Ascending aorta (tissue), 2 donors: ENCODE measurements at places on chromosomes 4 and X.

DNA sequence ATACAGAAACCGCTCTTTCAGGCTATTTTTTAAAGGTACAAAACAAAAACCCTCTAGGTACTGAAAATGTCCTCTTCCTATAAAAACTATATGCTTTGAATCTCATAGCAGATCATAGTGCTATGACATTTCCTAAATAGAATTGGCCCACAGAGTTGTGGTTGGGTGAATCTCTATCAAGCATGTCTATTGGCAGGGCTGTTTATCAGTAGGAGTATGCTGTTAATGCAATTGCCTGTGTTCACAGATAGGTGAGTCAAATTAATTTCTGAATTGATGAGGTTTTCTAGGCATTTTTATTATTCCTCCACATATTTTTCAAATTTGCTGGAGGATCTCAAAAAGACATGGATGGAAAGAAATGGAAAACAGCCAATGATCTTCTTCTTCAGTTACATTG lies 73.9 kb downstream of the QRFPR start:
- no peak for DNase-seq

- DNase-seq: no peak
These were observed 29.7 kb downstream of the CPLX1 start for GRCh38 chr4:796206-796605.

GRCh38 chr4:185839194-185839712 lies 27.3 kb upstream of the SORBS2 start:
- no peak for DNase-seq

DNA sequence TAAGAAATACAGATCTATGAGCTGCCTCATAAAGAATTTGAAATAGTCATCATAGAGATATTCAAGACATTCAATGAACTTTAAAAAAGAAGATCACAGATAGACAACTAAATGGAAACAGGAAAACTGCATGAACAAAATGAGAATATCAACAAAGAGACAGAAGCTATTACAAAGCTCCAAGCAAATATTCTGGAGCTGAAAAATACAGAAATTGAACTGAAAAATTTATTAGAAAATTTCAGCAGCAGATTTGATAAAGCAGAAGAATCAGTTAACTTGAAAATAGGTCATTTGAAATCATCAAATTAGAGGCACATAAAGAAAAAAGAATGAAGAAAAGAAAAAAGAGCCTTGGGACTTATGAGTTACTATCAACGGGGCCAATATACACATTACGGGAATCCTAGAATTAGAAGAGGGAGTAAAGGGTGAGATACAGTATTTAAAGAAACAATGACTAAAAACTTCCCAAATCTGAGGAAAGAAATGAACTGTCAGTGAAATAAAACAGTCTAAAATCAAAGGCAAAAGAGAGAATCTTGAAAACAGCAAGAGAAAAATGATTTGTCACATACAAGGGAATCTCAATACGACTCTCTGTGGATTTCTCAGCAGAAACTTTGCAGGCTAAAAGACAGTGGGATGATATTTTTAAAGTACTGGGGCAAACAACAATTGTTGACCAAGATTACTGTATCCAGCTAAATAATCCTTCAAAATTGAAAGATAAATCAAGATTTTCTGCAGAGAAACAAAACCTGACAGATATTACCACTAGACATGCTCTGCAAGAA lies 641.6 kb downstream of the ANKRD50 start:
- no peak for DNase-seq

GRCh38 chr4:147340591-147341120 lies 140.2 kb upstream of the EDNRA start:
- DNase-seq: no peak

GRCh38 chr4:153745651-153746050 lies 14.2 kb downstream of the RNF175 start:
- DNase-seq: no peak

GRCh38 chr4:130090427-130090826 lies 994.5 kb downstream of the C4orf33 start:
- no peak for DNase-seq

GRCh38 chrX:44225667-44226066 lies 117.8 kb downstream of the EFHC2 start:
- DNase-seq: no peak

DNA sequence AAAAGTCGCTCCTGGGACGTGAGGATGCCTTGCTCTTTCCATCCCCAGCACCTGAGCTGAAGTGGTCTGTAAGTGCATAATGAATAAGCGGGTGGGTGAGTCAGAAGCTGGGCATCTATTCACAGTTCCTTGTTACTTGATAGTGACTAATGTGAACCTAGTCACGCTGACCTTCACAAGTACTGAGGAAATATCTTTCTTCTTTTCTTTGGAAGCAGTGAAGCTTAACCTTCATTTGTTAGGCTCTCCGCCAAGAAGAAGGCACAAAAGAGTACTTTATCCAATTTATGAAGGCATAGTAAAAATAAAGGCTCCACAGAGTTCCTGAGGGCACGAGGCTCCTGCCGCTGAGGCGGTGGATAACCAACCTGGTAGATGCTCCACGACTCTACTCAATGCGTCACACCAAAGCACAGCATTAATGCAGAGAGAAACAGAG lies 475.7 kb upstream of the SLIT2 start:
- no peak for DNase-seq

DNA sequence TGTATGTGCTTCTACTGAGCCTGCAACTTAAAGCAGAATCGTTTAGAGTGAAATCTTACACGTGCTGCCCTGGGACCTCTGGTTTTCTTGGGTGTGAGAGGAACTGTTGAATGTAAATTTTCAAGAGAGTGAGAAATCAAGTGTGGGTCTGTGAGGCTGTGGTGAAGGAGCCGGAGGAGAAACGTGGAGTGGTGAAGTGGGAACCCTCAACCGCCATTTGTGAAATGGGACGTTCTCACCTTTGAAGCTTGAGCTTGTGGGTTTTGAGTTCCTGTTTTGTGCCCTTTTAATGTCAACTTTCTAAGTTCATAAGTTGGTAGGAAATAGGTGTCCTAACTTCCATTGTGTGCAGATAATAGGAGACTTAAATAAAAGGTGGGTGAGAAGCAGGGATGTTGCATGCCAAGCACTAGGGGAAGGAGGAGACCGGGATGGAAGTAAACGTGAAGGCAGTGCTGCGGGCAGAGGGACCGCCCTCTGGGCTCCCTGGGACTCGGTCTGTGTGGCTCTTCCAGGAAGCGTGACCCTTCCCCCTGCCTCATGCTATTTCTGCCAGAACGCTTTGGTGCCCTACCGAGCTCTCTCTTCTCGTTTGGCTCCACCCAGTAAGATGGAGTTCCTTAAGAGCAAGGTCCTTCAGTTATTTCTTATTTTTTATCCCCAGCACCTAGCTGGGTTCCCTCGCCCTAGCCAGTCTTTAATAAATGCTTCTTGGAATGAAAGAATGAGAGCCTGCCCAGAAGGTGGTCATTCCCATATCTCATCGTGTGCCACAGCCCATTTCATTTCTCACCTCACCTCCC lies 56.0 kb downstream of the TMEM131L start:
- DNase-seq: no peak

- no peak for DNase-seq
These were observed 47.3 kb upstream of the FAM9A start for GRCh38 chrX:8848441-8848840.

- DNase-seq: no peak
These were observed 111.0 kb downstream of the ASB9 start for GRCh38 chrX:15158736-15159406.

- DNase-seq: peak; percentile 95
These were observed 10.5 kb downstream of the PTTG2 start for GRCh38 chr4:37970702-37971101.

- DNase-seq: no peak
These were observed 9.3 kb downstream of the FGFBP2 start for GRCh38 chr4:15953625-15954024.

GRCh38 chr4:86961605-86962295 lies 26.9 kb downstream of the AFF1 start:
- no peak for DNase-seq

DNA sequence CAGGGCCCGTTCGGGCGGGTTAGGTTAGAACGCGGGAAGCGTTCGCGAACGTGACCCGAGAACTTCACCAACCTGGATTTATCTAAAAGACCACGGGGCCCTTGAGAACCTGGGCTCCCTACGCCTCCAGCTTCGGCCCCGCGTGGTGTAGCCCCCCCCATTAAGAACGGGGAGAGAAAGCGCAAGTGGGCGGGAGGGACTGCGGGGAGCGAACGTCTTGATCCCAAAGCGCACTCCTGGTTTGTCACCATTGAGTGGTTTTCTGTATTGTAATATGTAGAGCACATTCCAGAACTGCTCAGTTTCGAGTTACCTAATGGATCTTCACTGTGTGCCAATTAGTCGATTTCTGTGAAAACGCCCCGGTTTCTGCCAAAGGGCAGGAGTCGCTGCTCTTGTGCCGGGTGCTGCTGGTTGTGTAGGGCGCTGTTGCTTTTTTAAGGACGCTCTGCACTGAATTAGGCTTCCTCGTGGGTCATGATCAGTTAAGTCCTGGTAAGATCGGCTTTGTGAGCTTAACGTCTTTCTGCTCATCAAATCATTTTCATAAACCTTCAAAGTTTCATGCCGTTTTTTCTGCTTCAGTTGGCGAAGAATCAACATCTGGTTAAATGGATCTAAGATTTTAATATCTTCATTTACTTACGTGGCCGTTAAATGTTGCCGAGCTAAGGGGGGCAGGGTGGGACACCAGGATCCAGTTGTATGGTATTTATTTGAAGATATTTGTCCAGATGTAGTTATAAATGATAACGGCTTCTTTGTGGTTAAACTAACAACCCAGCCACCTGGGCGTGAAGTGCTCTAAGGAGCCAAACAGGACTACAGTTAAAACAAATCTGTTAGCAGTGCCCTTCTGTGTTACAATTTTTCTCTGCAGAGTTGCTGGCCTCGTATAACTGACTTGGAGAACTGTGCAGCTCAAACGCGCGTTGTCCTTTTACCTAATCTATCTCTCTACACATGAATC lies 809 bp downstream of the MND1 start:
- peak; percentile 73 for DNase-seq

GRCh38 chr4:93764639-93765246 lies 63.8 kb upstream of the ATOH1 start:
- DNase-seq: no peak

DNA sequence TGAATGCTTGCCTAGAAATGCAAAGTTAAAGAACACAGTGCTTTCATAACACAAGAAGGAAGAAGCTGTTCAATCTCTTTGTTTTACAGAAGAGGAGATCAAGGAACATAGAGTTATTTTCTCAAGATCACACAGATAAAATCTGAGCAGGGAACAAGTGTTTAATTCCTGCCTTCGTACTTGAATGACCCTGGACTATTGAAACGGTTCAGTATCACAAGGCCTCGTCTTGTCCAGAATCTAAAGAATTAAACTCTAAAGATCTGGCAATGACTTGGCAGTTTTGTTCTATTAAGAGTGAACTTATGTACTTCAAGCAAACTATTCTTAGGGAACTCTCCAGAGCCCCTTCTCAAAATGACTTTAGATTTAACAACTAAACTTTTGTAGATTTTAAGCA lies 97.7 kb downstream of the ANXA5 start:
- no peak for DNase-seq

DNA sequence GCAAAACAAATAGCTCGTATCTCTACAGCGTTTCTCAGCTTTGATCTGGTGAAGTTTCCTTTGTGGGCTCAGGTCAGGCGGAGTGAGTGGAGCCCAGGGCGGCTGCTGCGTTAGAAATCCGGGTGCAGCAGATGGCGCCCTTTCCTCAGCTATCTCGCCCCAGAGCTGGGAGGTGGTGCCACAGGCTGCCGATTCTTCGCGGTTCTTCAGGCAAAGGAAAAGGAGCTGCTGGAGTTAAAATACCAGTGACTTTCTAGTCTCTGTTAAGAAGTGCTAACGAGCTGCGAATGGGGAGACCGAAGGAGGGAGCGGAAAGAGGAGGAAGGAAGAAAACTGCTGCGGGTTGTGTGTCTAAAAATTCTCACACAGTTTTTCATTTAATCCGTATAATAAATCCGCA lies 114.6 kb downstream of the CPE start:
- no peak for DNase-seq

DNA sequence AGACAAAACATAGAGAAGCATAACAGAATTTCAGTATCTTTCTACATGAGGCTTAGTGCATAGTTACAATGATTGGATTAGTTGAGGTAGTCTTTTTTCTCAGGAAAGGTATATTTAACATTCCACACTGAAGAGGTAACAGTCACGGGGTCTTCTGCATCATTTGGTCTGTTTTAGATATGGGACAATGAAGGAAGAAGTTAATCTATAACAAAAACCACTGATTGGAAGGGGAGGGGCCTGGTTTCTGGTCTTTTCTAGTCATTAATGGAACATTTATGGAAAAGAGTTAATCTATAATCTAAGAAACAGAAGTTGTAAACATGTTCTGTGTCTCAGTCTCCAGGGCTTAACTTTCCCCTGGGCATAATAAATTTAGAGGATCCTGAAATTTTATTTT lies 37.3 kb upstream of the HPSE start:
- DNase-seq: no peak

DNA sequence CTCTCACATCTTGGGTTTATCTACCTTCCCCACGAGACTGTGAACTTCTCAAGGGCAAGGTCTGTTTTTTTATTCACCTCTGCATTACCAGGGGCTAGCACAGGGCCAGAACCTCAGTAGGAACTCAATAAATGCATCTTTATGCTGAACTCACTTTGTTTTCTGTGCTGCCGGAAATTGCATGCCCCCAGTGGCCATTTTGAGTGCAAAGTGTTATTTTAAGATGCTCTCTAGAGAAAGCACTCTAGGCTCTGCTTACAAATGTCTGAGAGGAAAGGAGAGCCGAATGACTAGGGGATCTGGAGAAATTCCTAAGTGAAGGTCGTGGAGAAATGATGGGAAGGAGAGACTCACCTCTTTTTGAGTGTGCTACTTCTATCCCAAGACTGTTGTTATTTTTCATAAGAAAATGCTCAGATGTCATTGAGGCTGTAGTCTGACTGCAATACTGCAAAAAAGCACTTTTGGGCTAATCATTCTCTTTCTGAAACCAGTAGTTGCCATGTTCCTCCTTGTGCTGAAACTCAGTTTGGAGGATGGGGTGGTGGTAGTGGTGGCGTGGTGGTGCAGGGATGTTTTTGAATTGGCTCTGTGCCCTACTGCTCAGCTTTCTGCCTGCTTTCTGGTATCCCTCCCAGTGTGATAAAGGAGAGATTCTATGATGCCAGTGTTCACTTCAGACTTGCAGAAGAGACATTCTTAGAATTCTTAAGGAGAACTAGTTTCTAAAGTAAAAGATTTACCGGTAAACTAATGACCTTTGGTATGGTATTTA lies 41.3 kb downstream of the DOCK11 start:
- DNase-seq: no peak
